ENCODE measurements at places on chromosomes 3 and 15. TPM values are rescaled to one million over a fixed set of nuclear protein-coding genes. Genes with fewer than 3 reads are reported as not detected.

- H3K4me1 ChIP-seq, result 0 out of 3 replicates have a peak, but pooled peaks cover 4% of the 10 kb centered on the region
- H3K36me3 ChIP-seq, result no peaks in the 10 kb centered on the region
- DNase-seq, result no peak
- H3K27ac ChIP-seq, result no peak overlapping the region
Observed at GRCh38 chr3:123587401-123587800, 2.5 kb upstream of the HACD2 start.

DNA sequence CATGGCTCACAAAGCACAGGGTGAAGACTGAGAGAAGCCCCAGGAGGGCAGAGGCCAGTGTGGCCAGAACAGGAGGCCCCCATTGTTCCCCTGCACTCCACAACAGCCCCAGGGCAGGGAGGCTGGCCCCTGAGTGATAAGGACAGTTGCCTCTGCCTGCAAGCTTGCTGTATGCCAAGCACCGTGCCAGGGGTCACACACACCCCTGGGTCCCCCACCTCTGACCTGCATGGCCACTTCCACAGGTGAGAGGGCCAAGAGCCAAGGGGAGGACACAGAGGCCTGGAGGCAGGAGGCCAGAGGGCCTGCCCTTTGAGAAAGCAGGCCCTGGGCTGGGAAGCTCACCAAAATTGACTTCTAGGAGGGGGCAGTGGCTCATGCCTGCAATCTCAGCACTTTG is 23.7 kb downstream of the ATRIP start:
- no peak for DNase-seq
- peaks cover 38% of the 10 kb centered on the region for H3K36me3 ChIP-seq
- H3K27ac ChIP-seq, result no peak overlapping the region
- H3K4me1 ChIP-seq, result peaks cover 57% of the 10 kb centered on the region
- H3K27me3 ChIP-seq, result no peaks in the 10 kb centered on the region

GRCh38 chr15:71526060-71526820 is 284.1 kb upstream of the NR2E3 start:
- no peaks in the 10 kb centered on the region for H3K36me3 ChIP-seq
- H3K4me1 ChIP-seq, result no peaks in the 10 kb centered on the region
- no peak for DNase-seq
- H3K27ac ChIP-seq, result no peak overlapping the region
- no peaks in the 10 kb centered on the region for H3K27me3 ChIP-seq

DNA sequence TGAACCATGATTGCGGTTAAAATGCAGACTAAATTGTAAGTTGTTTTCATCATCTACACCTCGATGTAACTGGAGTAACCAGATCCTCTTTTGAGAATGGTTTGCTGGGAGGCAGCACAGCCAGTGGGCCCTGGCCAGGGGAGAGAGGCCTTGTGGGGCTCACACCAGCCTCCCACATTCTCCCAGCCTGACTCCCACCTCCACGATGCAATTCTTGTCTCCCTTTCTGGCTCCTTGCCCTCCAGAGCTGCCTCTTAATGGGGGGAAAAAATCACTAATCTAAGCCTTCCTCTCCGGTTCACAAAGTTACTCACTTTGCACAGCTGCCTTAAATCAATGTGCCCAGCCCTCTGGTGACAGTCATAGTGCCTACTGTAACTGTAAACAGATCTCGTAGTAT is 17.9 kb upstream of the PAQR5 start:
- H3K4me3 ChIP-seq, result no peak overlapping the region
- peaks cover 15% of the 10 kb centered on the region for H3K27me3 ChIP-seq
- H3K27ac ChIP-seq, result no peak overlapping the region
- no peaks in the 10 kb centered on the region for H3K36me3 ChIP-seq
- DNase-seq, result no peak

DNA sequence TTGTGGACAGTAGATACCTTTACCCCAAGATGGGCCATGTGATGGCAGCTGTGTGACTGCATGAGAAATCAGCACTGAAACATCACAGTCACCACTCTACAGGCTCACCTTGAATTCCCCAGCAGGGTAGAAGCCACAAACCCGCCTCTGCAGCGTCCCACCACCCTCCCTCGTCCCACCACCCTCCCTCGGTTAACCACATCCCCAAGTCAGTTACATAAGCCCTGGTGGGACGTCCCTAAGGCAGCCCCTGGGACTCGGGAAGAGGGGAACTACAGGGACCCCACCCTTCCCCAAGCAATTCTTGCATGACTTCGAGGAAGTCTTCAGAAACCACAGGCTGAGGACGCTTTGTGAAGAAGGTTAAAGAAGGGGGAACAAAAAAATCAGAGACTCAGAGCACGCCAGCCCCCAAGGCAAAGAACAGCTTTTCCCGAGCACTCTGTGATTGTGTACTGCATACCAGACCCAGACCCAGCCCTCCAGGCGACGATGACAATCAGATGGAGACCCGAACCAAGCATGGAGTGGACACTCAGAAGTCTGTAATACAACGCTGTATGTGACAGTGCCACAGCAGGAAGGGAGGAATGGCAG is 60.5 kb downstream of the SH3BP5 start:
- no peak overlapping the region for H3K4me3 ChIP-seq
- DNase-seq, result no peak
- no peaks in the 10 kb centered on the region for H3K27me3 ChIP-seq
- peak overlapping the region; percentile 26 for H3K27ac ChIP-seq

GRCh38 chr15:22918056-22918455 is 62.1 kb downstream of the CYFIP1 start:
- H3K36me3 ChIP-seq, result peaks cover 20% of the 10 kb centered on the region
- no peak for DNase-seq
- H3K4me1 ChIP-seq, result peaks cover 7% of the 10 kb centered on the region
- H3K4me3 ChIP-seq, result no peak overlapping the region

- H3K27me3 ChIP-seq, result peaks cover 70% of the 10 kb centered on the region
- no peaks in the 10 kb centered on the region for H3K36me3 ChIP-seq
- no peak overlapping the region for H3K27ac ChIP-seq
- H3K4me3 ChIP-seq, result no peak overlapping the region
Observed at GRCh38 chr15:101523560-101523940, 34.0 kb upstream of the PCSK6 start.

The ERICH6 gene
- total RNA-seq, result not detected

The CCDC54 gene
- not detected for total RNA-seq

GRCh38 chr15:36362509-36362915 is 216.9 kb upstream of the CDIN1 start:
- H3K36me3 ChIP-seq, result no peaks in the 10 kb centered on the region
- H3K27me3 ChIP-seq, result no peaks in the 10 kb centered on the region
- no peak overlapping the region for H3K27ac ChIP-seq
- H3K4me1 ChIP-seq, result no peaks in the 10 kb centered on the region

DNA sequence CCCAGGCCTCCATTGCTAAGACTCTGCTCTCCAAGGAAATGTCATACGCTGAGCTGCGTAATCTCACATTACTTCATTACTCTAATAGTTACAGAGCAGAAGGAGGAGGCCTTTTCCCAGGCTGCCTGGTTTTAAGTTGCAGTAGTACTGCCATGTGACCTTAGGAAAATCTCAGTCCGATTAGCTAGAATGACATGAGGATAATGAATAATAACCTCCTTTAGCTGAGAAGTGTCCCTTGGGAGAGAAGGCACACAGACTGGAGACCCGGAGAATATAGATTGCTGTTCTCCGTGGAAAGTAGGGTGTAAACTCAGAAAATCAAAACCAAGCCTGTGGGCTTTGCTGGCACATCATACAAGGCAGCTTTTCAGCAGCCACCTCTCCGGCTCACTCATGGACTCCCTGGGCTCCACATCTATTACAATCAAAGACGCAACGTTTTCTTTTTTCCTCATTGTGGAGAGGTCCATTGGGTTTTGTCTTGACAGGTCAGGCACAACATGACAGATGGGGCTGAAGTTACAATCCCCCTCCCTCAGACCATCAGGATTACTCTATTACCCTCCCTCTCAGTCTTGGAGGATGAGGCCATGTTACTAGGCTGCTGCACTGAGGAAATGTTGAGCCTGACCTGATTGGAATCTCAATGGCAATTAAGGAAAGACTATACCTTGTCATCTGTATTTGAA is 134.8 kb upstream of the MB21D2 start:
- H3K36me3 ChIP-seq, result no peaks in the 10 kb centered on the region
- no peaks in the 10 kb centered on the region for H3K4me1 ChIP-seq
- no peak overlapping the region for H3K4me3 ChIP-seq
- no peak overlapping the region for H3K27ac ChIP-seq

DNA sequence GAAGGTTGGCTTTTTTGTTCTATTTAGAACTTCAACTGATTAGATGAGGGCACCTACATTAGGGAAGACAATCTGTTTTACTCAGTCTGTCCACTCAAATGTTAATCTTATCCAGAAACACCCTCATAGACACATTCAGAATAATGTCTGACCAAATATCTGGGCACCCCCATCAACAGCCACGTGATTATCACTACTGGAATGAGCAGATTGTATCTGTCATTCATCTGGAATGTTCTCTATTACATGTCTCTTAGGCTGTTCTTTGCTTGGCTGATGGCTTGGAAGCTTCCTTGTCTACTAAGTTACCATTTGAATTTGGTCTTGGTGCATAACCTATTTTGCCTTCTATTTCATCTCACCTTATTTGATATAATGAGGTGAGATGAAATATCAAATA is 15.7 kb upstream of the LRRC58 start:
- no peaks in the 10 kb centered on the region for H3K36me3 ChIP-seq
- no peak overlapping the region for H3K27ac ChIP-seq
- DNase-seq, result no peak
- H3K4me3 ChIP-seq, result no peak overlapping the region
- no peaks in the 10 kb centered on the region for H3K4me1 ChIP-seq

- H3K36me3 ChIP-seq, result no peaks in the 10 kb centered on the region
- no peak for DNase-seq
- peaks cover 18% of the 10 kb centered on the region for H3K27me3 ChIP-seq
- H3K4me1 ChIP-seq, result no peaks in the 10 kb centered on the region
- no peak overlapping the region for H3K4me3 ChIP-seq
Observed at GRCh38 chr15:100269831-100270230, 71.9 kb downstream of the ADAMTS17 start.

The CCR8 gene
- not detected for total RNA-seq

The CCDC9B gene
- 0.33 TPM for total RNA-seq

GRCh38 chr3:195800240-195800639 is 11.5 kb downstream of the MUC4 start:
- H3K27me3 ChIP-seq, result no peaks in the 10 kb centered on the region
- H3K36me3 ChIP-seq, result no peaks in the 10 kb centered on the region
- H3K27ac ChIP-seq, result no peak overlapping the region
- H3K4me1 ChIP-seq, result peaks cover 41% of the 10 kb centered on the region

All from K562 (cell line).